ENCODE measurements at places on chromosomes 7 and 10.
A peak's percentile ranks its signal among the peaks of the same experiment; 100 is the strongest.

DNA sequence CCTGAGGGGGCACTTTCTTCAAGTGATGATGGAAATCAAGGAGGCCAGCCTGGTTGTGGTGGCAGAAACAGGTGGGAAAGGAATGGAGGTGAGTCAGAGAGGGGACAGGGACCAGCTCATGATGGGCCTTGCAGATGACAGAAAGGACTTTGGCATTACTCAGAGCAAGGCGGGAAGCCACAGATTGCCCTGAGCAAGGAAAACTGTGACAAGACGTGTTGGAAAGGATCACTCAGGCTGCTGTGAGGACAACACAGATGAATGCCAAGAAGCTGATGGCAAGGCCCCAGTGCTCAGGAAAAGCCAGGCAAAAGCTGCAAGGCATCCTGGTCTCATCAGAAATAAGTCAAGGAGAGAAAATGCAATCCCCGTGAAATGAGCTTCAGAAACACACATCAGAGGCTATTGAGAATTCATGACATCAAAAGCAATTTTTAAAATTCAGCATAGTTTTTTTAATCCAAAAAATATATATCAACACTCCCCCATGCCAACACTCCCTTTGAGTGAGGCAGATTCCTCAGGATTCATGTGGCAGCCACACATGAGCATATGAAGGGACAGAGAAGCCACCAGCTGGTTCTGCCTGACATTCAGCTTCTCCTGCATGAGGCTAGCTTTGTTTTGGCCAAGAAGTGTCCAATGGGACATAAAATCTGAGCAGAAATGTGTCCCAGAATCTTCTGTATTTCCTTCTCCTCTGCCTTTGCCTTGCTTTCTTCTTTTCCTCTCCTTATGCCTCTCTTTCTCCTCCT lies 244.5 kb upstream of the MYO3A start:
- DNase-seq, result no peak

DNA sequence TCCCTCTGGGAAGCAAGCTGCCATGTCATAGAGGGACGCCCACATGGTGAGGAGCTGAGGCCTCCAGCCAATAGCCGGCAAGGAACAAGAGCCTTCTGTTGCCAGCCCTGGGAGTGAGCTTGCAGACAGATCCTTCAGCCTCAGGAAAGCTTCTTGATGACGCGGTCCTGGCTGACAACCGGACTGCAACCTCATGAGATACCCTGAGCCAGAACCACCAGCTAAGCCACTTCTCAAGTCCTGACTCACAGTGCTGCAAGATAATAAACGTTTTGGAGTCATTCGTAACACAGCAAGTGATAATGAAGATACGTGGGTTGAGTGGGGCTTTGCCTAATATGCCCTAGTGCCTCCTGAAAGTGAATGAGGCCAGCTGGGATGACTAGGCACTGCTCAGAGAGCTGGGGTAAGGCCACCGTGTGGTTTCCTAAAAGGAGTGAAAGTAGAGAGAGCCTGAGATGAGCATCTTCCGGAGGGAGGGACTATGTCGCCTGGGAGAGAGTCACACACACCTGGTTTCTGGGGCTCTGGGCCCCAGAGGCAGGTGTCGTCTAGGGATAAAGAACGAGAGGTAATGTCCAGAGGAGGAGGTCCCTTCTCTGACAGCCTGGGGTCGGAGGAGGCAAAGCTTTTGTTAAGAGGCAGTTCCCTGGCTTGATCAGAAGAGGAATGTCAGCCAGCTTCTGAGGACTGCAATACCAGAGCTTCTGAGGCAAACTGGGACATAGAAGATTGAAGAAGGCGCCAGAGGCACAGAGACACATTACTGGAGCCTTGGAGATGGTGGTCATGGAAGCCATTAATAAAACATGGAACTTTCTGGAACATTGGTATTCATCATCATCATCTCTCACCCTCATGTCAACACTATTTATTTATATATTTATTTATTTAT lies 53.6 kb downstream of the PYROXD2 start:
- peak; percentile 90 for DNase-seq

DNA sequence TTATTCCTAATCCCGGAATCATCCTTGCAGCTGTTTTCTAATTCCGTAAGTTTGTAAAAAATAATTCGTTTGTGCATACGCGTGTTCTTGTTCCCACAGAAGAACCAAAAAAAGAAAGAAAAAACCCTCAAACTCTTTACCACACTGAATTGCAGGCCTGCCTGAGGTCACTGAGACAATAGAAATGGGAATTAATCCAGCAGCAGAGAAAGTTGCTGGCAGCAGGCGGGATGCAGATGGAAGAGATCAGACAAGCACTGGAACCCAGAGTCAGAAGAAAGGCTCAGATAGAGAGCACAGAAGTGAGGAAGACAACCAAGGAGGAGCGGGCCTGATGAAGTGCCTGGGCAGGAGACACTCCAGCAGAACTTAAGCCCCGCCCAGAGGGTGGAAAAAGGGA lies 141.5 kb upstream of the VWC2 start:
- no peak for DNase-seq

GRCh38 chr7:132280335-132280734 lies 295.9 kb downstream of the PLXNA4 start:
- DNase-seq, result no peak

DNA sequence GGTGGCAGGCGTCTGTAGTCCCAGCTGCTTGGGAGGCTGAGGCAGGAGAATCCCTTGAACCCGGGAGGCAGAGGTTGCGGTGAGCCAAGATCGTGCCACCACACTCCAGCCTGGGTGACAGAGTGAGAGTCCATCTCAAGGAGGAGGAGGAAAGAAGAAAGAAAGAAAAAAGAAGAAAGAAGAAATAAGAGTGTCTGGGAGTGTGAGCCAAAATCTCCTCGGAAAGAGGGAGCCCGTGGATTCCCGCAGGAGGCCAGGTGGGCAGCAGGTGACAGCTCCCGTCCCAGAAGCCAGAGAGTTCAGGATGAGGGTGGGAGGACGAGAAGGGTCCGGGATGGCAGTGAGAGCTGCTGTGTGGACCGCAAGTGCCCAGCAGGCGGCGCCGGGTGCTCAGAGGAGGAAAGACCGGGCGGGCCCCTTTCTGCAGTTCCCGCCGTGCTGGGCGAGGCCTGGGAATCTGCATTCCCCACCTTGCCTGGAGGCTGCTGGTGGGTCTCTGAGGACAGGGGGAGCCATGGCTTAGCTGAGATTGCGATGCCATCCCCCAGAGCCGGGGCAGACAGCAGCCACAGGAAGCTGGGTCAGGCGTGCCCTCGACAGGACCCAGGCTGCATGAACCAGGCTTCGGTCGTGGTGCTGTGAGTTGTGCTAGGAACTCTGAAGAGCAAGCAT lies 17.1 kb upstream of the AMZ1 start:
- no peak for DNase-seq

DNA sequence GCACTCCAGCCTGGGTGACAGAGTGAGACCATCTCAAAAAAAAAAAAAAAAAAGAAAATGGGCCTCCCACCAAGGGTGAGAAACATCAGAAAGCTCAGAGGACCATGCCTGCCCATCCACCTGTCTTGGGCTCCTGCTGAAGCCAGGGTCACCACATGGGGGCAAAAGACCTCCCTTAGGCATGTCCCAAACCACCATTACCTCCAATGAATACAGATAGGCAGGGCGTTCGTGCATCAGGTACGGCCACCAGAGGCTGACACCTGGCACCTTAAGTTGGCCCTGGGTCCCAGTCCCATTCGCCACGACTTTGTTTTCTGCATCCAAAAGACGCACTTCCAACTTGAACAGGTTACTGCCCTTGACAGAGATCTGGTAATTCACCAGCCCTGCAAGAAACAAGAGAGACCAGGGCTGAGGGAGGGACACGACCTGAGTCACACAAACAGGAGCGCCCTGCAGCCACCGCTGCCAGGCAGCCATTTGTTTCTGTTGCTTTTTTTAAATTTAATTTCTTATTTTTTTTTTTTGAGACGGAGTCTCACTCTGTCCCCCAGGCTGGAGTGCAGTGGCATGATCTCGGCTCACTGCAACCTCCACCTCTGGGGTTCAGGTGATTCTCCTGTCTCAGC lies 6.1 kb downstream of the GUSB start:
- DNase-seq, result no peak
